Large intestine (tissue), 12 donors: ENCODE measurements at places on chromosomes 6 and 20.
A peak's percentile ranks its signal among the peaks of the same experiment; 100 is the strongest.

- no peak for DNase-seq
These were observed 825.5 kb upstream of the MANEA start for GRCh38 chr6:94751641-94752329.

DNA sequence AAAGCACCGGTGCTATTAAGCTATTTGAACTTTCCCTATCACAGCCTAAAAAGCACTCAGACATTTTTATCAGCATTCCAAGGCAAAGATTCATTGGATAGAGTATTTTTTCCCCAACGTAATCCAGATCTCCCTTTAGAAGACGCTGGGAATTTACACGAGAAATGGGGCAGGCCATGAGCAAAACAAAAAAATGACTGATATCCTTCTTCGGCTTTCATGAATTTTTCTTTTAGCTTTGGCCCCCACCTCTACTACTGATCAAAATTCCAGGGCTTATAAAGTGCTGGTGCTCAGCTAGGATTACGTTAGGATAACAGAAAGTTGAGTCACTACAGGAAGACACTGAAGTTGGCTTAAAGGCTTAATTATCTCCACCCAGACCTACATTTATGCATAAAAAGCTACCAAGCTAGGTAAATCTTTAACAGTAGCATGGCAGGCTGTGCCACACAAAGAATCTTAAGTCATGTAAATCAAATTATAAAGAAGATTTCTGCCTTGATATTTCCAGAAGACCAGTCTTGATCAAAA lies 418.5 kb upstream of the BTBD3 start:
- no peak for DNase-seq

DNA sequence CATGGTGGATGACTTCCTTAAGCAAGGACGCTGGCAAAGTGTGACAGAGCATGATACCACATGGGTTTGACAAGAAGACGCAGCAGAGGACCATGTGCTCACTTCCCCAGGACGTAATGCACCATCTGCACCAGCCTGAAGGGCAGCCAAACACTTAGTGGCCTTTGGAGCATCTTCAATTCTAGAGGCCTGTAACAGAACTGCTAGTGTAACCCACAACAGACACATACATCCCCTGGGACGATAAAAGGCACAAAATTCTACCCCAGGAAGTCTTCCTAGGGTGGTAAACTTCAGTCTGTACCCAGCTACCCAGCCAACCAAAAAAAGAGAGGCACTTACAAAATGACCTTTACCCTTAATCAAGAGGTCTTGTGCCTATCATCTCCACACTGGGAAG lies 9.2 kb upstream of the CPNE1 start:
- DNase-seq, result no peak

DNA sequence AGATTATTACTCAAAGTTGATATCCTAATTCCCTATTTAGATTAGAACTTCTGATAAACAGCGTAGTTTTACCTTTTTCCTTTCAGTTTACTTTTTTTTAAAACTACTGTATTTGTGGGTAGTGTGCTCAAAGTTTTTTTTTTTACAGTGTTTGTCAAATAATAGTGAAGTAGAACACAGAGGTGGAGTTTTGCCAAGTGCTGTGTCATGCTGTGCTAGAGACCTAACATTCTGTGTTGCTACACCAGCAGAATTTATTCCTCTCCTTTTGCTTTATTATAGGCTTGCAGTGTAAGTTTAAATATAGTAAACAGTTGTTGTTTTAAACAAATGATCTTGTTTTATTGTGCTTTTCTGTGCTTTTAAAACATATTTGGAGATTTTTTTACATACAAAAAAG lies 125.4 kb downstream of the HIVEP1 start:
- DNase-seq, result no peak

- DNase-seq, result no peak
These were observed 28.6 kb upstream of the SAMD5 start for GRCh38 chr6:147479857-147480256.

GRCh38 chr20:59495894-59496510 lies 108.3 kb upstream of the PHACTR3 start:
- DNase-seq, result peak; percentile 70

DNA sequence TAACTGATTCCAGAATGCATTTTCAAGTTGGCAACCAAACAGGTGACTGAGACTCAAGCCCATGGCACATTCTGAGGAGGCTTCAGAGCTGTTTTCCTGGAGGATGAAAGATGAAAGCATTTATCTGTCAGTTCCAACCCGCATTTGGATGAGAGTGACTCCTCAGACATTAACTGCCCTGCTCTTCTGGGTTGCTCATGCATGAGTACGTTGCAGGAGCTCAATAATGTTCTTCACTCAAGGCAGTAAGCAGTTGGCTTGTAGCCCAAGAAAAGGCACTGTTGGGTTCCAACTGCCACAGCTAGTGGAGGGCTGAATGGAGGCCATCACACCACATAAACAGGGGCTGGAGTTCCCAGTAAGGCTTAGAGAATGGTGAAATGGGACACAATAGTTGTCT lies 155.3 kb downstream of the FUT9 start:
- no peak for DNase-seq

DNA sequence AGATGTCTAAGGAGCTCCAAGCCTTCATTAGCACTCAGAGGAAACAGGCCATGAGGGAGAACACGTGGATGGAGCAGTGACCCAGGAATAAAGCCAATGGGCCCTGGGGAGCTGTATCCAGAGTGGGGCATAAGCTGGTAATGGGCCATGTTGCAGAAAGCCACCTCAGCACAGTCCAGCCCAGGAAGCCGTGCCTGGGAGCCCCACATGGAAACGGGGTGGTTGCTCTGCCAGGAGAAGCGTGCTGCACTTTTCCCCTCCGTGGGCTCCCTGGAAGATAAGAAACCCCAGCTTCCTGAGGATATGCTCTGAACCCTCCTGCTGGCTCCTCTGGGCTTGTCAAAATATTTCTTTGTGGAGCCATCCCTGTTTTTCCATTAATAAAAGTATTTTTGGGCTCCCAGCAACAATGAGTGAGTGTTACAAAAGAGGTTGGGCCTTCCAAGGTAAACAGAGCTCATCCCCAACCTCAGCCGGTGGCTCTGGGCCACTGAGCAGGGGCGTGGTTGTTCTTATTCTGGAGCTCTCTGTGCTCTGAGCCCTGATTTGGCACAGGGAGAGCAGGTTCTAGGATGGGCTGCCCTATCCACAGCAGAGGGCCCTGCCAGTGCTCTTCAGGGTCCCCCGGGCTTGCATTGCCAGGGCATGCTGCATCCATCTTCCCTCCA lies 31.2 kb upstream of the NFATC2 start:
- no peak for DNase-seq

GRCh38 chr20:5590899-5591298 lies 159.3 kb upstream of the SHLD1 start:
- DNase-seq, result no peak

GRCh38 chr20:44390280-44390679 lies 34.8 kb downstream of the HNF4A start:
- DNase-seq, result no peak

DNA sequence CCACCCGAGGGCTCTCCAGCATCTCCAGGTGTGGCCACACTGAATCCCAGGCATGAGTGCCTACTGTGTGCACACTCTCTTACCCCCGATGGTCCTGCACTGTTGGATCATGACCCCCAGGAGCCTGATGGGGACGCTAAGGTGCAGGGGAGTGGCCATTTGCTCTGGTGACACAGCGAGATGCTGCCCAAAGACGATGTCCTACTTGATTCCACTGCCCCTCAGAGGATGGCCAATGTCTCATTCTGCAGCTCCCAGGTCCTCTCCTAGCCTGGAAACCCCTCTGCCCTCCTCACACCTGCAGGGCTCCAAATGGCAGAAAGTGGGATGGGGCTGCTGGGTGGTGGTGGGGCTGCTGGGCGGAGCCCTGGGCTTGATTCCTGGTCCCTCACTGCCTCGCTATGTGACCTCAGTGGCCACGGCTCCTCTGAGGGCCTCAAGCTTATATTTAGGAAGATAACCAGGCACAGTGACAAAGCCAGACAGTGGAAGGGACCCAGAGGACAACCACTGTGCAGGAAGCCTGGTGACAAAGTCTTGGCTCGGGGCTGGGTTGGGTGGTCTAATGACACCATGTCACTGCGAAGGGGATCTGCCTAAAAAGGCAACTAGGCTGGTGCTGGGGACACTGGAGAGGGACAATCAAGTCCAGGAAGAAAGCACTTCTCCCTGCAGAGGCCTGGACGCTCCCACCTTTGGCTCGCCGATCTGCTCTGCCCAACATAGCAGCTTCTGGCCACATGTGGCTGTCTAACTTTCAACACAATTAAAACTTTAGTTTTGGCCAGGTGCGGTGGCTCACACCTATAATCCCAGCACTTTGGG lies 28.4 kb downstream of the TGM2 start:
- DNase-seq, result no peak

- DNase-seq, result peak; percentile 93
These were observed at the start of gene RPP21 for GRCh38 chr6:30344868-30345671. Gene RPP21 (plus strand): TSS chr6:30345156. CDS start chr6:30345172, 16 bp downstream.

DNA sequence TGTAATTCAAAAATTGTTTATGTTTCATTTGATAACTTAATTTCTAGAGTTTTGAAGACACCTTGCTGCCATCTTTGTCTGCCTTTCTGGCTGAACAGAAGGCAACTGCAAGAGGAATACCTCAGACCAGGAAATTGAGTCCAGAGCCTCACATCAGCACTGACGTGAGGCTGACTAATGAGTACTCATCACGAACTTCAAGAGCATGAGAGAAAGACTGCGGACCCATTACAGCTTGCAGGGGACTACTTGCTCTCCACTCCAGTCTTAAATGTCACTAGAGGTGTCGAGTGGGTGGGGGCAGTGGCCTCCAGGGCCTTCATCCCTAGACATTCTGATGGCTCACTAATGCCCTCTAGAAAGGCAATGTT lies 109.5 kb upstream of the SSTR4 start:
- no peak for DNase-seq

DNA sequence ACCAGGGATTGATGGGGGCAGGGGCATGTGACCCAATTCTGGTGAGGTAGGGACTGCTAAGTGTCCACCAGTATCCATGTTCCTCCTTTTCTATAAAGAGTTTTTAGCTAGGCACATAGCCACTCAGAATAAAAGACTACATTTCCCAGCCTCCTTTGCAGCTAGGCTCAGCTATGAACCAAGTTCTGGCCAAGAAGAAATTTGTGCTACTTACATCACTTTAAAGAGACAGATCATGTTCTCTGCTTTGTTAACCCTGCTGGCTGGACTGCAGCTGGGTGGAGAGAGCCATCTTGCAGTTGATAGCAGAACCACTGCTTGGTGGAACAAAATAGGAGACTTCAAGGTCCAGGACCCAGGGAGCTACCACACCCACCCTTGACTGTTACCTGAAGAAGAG lies 5.3 kb upstream of the CCM2L start:
- no peak for DNase-seq

DNA sequence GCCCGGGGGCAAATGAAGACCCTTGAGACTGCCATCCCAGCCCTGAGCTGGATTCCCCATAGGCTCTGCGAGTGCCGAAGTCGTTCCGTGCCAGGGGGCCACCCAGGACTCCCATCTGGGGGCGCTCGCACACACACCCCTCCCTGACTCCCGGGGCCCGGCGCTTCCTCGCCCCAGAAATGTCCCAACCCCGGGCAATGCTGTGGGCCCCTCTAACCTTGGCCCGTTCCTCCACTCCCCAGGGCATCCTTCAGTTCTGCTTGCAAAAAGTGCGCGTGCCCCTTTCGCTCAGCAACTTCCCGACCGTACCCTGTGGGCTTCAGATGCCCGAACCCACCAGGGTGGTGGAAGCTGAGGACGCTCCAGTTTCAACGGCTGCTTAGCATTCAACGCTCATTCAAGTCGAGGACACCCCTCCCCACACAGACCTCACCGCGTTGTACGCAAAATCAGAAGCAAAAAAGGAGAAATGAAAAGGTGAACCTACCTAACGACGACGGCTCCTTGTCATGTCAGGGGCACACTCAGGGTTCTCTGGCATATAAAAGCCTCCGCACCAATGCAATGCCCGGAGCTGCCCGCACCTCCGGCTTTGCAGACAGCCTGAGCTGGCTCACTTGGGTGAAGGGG lies 25.3 kb downstream of the RIPOR2 start:
- DNase-seq, result peak; percentile 48

DNA sequence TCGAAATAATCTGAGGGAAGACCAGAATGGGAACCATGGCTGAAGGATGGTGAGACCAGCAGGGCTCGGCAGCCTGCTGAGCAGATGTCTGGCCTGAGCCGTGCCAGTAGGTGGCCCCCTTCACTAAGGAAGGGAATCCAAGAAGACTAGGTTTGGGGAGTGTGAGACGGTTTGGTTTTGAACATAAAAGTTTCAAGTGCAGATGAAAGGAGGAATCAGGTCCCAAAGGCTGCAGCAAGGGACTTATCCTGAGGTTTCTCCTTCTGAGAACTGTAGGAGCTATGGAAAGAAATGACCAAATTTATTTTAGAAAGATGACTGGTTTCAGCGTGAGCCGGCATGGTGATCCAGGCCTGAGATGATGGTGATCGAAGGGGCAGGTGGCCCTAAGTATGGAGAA lies 4.6 kb upstream of the OSER1 start:
- peak; percentile 54 for DNase-seq

DNA sequence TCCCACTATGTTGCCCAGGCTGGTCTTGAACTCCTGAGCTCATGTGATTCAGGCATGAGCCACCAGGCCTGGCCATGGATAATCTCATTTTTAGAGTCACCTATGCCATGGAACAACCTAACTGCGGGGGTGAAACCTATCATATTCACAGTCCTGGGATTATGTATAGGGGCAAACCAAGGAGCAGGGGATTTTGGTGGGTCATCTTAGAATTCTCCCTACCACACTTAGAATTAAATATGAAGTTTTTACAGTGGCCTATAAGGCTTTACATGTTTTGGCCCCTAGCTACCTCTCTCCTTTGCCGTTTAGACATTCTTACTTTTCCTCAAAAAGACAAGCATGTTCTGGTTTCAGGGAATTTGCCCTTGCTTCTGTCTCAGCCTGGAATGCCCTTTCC lies 20.6 kb upstream of the VEGFA start:
- no peak for DNase-seq
